ENCODE measurements at places on chromosomes 6 and 20.
A peak's percentile ranks its signal among the peaks of the same experiment; 100 is the strongest.

- DNase-seq, result no peak
These were observed 31.6 kb upstream of the PXDC1 start for GRCh38 chr6:3782876-3783832.

DNA sequence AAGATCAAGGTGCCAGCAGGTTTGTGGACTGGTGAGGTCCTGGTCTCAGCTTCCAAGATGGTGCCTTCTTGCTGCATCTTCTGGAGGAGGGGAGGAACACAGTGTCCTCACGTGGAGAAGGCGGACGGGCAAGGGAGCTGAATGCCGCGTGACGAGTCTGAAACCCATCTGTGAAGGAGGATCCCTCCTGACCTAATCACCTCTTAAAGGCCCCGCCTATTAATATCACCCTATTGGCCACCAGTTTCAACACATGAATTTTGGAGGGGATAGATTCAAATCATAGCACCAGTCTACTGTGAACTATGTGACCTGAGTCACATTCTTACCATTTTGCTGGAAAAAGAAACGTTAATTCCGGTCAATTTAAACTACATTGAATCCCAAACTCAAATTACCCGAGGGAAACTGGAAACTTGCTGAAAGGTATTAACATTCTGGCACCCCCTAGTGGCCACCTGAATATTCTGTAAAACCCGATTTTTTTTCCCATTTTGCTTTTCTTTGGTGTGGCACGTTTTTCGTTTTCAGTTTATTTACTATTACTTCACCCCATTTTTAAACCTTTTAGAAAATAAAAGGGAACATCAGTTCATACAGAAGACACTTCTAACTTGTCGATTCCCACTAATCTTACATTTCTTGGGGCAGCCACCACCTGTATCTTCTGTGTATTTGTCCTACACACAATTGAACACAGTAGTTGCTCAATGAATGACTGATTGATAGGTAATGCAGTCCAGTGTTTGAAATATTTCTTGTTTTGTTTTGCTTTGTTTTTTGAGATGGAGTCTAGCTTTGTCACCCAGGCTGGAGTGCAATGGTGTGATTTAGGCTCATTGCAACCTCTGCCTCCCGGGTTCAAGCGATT, 17.9 kb upstream of the CCDC170 start:
- peak; percentile 40 for DNase-seq

DNA sequence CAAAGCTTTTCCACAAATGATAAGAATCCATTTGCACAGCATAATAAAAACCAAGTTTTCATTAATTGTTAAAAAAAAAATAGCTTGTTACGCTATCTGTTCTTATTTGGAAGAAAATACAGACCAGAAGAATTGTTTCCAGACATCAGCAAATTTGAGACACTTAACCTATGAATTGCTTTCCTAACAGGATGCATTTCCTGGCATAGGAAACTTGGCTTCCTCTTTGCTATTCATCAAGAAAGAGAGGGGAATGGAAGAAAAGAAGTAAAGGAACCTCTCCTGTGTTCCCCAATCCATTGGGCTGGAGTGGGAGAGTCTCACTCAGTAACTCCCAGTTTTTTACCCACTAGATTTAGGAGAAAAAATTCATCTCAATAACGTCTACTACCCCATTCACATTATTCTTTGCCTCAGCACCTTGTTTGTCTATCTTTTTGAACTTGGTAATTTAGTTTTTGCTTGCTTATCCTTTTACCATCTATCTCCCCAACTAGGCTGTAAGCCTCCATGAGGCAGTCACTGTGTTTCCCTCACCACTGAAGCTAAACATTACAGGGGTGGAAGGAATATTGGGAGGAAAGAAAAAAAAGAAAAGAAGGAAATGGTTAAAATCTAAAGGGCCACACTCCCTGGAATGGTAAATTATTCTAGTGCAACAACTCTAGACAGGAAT, 150.3 kb downstream of the COL21A1 start:
- no peak for DNase-seq

- DNase-seq, result no peak
These were observed 90.4 kb downstream of the CEP162 start for GRCh38 chr6:84137051-84137375.

DNA sequence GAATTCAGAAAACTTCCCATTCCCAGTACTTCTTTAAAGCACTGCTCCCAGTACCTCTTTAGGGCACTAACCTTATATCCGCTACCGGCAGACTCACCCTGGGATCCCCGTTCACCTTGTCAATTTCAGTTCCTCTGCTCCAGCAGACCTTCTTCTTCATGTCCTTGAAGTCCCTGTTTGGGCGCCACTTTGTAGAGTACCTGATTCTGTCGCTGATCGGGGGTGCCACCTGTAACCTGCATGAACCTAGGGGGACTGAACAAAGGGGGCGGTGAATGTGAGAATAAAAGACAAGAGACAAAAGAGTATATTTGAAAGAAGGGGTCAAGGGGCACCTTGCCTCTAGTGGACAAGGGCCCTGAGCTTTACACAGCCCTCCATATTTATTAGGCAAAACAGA, 4.9 kb upstream of the GINS1 start:
- no peak for DNase-seq

DNA sequence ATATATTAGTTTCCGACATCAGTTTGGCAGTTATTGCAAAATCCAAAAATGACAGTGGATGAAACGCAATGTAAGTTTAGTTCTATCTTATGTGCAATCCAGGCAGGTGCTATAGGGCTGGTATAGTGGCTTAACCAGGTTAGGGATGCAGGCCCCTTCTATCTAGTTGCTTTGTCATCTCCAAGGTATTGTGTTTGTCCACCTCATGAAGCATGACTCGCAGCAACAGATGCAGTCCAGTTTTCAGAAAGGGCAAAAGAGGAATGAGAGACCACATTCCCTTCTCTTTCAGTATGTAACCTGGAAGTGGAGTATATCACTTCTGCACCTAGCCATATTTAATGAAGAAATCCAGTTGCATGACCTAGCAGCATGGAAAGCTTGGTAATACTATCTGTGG, 59.7 kb downstream of the PKIB start:
- no peak for DNase-seq

GRCh38 chr20:64225828-64226598, 29.5 kb upstream of the PCMTD2 start:
- no peak for DNase-seq
